ENCODE measurements at places on chromosomes 7 and 10.

GRCh38 chr10:123637326-123637880 is 28.8 kb upstream of the GPR26 start:
- DNase-seq = no peak

- no peak for DNase-seq
These were observed 2.3 kb downstream of the DNTT start for GRCh38 chr10:96306516-96306915.

- DNase-seq = no peak
These were observed 58.9 kb downstream of the PIP4K2A start for GRCh38 chr10:22655312-22655981.

DNA sequence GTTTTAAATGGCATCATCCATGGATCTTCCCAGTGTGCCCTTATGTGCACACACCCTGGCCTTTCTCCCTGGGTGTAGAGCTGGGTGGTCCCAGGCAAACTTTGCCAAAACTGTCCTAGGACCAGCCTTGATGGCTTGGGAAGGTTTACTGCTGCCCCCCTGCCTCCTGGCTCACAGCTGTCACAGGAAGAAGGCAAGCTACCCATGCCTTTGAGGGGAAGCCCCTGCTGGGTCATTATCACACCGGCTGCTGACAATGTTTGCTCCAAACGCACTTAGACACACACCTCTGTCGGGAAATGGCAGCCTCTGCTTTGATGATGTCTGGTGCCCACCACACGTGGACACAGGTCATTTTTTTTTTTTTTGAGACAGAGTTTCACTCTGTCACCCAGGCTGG is 25.2 kb upstream of the FIGNL1 start:
- DNase-seq = no peak

DNA sequence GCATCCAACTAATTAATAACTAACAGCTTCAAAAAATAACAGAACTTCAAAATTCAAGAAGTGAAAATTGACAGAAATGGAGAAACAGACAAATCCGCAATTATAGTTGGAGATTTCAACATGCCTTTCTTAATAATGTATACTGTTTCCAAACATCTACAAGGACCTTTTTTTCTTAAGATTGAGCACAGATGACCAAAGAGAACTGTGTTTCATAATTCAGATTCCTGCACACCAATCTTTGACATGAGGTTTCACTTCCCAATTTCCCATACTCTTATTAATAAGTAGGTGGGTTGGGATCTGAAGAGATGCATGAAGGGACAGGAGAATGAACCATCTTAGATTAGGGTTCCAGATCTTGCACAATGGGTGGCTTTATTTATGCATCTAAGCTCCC is 24.9 kb upstream of the GIMAP7 start:
- no peak for DNase-seq

DNA sequence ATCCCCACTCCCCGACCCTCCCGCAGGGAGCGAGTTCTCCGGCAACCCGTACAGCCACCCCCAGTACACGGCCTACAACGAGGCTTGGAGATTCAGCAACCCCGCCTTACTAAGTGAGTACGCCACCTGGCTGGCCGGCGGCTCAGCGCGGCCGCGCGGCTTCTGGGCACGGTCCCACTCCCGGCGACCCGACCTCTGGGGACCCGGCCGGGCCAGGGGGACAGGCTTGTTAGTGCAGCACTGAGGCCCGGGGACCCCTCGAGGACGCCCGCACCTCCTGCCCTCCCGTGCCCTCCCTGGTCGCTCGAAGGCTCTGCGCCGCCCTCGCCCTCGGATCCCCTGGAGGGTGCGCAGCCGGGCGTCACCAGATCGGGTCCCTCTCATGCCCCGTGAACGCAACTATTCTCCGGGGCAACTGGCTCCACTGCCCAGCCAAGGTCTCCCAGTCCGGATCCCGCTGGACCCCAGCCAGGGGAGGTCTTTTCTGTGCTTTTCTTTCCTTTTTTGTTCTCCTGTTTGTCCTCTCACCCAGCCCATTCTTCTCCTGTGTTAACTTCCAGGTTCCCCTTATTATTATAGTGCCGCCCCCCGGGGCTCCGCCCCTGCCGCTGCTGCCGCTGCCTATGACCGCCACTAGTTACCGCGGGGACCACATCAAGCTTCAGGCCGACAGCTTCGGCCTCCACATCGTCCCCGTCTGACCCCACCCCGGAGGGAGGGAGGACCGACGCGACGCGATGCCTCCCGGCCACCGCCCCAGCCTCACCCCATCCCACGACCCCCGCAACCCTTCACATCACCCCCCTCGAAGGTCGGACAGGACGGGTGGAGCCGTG is 81.8 kb downstream of the PAX2 start:
- no peak for DNase-seq

DNA sequence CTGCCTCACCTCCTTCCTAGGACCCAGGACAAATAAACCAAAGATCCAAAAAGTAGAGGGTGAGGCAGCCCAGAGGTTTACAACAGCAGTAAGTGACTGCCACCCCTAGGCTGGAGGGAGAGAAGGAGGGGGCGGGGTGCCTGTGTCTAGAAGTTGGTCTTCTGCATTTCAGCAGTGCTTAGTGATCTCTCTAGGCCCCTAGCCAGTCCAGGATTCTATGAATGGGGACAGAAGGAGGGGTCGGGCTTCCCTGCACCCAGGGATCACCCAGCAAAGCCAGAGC is 62.8 kb upstream of the KDM7A start:
- no peak for DNase-seq
